ENCODE measurements at places on chromosomes 12 and 14.
A peak's percentile ranks its signal among the peaks of the same experiment; 100 is the strongest.

- DNase-seq, result no peak
Measured at GRCh38 chr12:129776977-129777667, 126.7 kb downstream of the TMEM132D start.

DNA sequence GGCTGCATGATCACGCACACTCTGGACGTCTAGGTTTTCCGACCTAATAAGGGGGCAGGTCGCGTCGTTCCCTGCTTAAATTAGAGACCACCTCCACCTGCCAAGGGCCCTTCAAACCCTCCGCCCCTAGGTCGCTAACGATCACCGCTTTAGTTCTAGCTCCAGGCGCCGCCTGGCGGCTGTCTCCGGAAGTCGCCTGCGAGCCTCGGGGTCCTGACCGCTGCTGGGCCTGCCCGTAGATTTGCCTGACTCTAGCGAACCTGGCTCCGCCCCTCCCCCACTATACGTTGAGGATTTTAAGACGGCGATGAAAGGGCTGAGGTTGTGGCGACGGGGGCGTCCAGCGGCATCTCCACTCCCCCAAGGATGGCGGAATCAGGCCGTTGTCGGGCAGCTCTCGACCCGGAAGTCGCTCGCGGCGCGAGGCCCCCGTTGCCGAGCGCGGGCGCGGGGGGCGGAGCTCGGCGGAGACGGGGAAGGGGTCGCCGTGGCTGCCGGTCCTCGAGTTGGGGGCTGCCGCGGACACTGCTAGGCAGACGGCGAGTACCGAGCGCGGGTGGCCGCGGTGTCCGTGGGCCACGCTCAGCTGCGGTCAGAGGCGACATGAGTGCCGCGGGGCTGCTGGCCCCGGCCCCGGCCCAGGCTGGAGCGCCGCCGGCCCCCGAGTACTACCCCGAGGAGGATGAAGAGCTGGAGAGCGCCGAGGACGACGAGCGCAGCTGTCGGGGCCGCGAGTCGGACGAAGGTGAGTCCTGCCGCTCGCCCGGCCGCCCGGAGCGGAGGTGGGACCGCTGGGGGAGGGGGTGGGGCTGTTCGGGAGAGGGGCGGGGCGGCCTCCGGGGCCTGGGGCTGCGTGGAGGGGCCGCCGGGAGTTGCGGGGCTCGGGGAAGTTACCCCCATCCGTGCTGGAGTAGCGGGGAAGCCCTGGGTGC lies at the start of gene SUDS3:
TSS of gene SUDS3 (plus strand) at position 467 of the 932 bp plus-strand sequence. CDS start at position 604, 137 bp downstream.
- peak; percentile 92 for DNase-seq

GRCh38 chr12:111439657-111440151 lies 34.0 kb downstream of the SH2B3 start:
- no peak for DNase-seq

- DNase-seq, result no peak
Measured at GRCh38 chr12:20439626-20440025, 71.3 kb downstream of the PDE3A start.

DNA sequence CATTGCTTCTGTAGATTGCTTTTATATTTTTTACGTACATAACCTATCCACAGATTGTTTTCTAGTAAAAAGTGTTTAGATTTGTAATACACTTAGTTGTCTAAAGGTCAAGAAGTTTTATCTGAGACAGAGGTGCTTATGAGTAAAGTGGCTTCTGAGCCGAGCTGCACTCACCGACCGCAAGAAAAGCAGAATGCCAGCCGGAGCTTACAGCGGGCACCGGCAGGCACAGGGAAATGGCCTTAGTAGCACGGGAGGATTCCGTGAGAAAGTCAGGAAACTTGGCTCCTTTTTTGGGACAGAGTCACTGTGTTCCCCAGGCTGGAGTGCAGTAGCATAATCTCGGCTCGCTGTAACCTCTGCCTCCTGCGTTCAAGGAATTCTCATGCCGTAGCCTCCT lies 29.8 kb downstream of the PIWIL1 start:
- no peak for DNase-seq

GRCh38 chr12:24943947-24944600 lies 4.8 kb downstream of the BCAT1 start:
- no peak for DNase-seq

DNA sequence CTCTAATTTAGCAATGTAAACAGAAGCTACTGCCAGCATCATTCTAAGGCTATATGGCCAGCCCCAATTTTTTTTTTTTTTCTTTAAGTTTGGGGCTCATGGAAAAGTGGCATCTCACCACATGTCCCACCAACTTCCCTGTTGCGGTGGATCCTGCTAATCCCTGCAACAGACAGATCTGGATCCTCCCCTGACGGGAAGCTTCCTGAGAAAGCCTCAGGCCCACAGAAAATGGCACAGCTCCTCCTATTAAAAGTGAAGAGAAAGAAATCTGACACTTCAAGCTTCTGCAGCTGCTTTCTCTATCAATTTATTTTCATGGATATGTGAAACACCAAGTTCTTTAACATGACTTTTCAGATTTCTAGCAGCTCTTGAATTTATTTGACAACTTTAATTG lies 433.8 kb upstream of the DCN start:
- DNase-seq, result no peak

DNA sequence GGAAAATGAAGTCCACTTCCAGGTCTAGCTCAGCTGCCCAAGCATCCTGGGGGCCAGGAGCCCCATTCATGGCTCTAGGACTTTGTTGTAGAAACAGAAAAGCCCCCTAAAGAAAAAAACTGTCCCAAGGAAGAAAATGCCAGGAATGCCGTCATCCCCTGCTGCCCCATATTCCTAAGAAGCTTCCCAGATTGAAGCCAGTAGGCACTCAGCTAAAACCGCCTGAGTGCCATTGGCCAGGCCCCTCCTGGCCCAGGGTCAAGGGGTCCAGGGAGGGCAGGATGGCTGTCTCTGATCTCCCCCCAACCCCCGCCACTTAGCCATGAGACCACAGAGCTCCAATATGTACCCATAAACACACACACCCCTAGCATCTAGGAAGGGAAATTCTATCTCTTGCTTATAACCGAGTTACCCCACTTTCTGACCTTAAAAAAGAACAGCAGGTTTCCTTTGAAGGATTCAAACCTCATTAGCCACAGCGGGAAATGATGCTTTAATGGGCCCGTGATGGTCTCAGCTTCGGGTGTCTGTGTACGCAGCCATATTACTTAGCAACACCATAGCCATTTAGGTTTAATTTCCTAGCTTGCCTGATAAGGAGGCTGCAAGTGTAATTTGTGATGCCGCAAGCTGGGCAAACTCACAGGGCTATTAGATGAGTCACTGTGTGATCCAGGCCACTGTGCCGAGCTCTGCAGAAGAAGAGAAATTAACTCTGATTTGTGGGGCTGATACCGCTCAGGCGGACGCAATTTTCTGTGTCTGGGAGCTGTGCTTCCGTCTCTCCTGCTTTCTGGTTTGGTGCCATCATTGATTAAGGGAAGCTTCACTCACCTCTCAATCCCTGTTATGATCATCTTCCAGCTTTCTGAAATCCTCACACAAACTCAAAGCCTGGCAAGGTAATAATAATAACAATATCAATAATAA lies 84.2 kb downstream of the GCH1 start:
- no peak for DNase-seq

DNA sequence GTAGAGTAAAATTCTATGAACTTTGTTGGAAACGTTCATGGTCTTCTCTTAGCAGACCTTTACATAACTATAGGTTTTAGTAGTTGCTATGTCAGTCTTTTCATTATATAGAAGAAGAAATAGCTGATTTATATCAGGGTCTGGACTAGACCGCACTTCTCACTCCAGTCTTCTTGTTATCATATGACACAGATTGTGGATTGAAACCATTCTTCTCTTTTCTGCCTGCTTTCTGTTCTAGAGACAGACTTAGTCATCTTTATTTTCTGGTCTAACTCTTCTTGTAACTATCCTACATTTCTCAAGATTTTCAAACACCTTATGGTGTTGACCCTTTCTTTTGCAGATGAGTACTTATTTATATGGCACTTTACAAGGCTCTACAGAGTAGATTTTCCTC lies 55.7 kb downstream of the PCNX1 start:
- no peak for DNase-seq

- no peak for DNase-seq
Measured at GRCh38 chr14:68794851-68795596, 2.2 kb upstream of the ZFP36L1 start.

DNA sequence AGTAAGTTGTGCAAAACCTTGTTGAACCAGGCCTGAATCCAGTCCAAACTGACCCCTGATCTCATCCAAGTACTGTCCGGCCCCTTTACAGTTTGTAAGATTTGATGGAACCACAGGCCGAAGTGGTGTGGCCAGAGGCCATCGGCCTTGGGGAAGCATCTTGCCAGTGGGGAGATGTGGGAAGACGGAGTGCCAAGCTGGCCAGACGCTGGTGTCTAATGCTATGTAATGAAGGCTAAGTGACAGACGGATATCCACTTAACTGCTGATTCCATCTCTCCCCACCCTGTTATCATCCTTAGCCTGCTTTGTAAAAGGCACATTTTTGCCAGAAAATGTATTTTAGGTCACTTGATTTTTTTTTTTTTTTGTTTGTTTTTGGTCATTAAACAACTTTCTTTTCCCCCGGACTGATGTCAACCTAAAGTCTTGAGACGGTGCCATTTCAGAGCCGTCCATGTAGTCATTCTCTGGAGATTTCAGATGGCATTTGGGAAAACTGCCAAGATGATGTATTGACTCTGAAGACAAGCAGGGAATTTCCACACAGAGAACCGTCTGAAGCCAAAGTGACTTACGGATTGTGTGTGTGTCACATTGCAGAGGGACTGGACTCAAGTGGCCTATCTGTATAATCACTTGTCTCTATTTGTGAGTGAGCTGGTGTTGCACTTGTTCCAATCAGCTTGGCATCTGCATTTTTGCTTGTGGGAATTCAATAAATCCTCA lies 86.5 kb upstream of the MANSC4 start:
- no peak for DNase-seq

DNA sequence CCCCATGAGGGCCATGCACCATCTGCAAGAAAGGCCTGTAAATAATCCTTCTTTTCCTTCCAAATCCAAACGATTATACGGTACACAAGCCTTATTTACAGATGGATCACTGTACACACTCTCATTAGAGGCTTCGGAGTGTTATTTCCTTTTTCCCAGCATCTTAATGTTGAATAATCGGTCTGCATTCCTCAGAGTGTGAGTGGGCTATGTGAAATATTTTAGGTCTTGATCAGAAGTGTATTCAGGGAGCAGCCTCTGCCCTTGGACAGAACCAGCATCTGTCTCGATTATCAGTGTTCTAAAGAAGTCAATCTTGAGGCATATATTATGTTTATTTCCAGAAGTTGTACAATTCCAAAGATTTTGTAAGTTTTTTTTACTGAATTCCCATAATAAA lies 340.6 kb downstream of the SEC23A start:
- no peak for DNase-seq

GRCh38 chr12:28223025-28223554 lies 32.8 kb downstream of the CCDC91 start:
- no peak for DNase-seq

- no peak for DNase-seq
Measured at GRCh38 chr14:77565289-77565993, 51.0 kb downstream of the SPTLC2 start.

- DNase-seq, result no peak
Measured at GRCh38 chr12:118311666-118312065, 61.0 kb downstream of the TAOK3 start.

- no peak for DNase-seq
Measured at GRCh38 chr12:103397536-103397935, 98.2 kb downstream of the C12orf42 start.

DNA sequence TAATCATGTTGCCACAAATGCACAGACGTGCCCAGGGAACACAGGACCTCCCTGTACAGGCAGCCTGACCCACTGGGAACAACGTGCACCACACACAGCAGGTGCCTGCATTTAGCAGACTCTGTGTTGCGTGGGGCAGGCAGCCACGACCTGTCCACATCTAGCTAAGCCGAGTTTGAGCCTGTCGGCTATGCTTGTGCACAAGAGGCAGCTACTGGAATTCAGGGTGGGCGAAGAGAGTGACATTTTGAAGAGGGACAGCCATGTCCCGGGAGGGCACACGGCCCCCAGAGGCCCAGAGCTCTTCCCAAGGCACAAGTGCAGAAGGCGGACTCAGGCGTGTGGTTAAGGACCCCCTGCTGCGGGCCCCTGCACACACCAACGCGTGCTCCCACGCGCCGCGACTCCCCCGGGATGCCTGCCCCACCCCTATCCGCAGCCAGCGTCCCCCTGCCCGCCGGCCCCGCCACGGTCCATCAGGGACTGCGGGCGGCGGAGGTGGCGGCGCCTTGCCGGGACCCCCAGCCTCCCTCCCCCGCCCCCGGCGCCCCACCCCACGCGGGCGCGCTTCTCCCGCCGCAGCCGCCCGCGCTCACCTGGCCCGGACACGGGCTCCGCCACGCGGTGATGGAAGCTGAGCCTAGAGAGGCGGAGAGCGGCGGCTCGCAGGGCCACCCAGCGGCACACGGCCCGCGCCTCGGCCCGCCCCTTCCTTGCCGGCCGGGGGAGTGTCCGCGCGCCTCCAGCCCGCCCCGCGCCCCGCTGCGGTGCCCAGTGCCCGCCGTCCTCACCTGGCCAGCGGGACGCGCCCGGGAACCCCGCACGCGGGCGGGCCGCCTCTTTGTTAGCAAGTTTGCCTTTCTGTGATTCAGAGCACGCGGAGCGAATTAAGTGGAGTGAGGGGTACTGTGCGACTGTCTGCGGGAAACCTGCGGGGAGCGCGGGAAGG lies 125.3 kb upstream of the PRMT8 start:
- DNase-seq, result no peak

- no peak for DNase-seq
Measured at GRCh38 chr12:119699199-119699760, 31.3 kb downstream of the PRKAB1 start.

DNA sequence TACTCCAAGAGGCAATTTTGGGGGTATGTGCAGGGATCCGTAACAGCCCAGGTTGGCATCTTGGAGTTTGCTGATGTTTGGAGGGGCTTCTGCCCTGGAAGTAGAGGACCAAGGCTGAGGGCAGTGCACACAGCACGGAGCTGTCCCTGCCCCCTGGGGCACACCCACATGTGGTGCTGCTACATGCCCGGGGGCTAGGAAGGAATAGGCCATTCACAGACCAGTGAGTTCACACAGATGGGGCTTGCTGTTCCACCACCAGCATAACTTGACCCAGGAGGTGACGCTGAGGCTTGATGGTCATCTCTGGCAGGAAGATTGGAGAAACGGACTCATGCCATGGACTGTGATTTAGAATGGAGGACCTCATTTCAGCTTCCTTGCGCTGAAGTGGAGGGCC lies 231.1 kb upstream of the FKBP4 start:
- DNase-seq, result no peak

DNA sequence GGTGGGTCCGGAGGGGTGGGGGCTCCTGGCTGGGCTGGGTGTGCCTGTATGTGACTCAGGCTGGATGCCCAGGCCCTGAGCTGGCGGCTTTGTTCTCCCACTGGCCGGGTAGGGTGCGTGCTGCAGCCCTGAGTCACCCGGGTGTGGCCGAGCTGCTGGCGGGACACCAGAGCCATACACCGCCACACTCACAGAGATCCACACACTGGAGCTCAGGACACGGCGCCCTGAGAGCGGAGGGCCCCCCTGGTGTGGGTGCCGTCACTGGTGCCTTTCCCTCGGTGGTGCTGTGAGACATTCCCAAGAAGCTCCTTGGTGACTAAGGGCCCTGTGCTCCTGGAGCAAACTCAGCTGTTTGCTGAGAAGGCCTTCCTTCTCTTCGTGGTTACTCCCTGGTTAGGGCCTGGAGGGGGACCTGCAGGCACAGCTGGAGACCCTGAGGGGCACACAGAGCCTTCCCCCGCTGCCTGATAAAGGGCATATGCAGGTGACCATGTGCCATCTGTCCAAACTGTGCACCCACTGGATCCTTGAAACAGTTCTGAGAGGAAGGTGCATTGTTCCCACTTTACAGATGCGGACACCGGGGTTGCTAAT lies 44.3 kb downstream of the KRT80 start:
- DNase-seq, result no peak

Measured in T-helper 1 cell (primary cell).